ENCODE measurements at places on chromosomes 3 and 15.
A peak's percentile ranks its signal among the peaks of the same experiment; 100 is the strongest.

DNA sequence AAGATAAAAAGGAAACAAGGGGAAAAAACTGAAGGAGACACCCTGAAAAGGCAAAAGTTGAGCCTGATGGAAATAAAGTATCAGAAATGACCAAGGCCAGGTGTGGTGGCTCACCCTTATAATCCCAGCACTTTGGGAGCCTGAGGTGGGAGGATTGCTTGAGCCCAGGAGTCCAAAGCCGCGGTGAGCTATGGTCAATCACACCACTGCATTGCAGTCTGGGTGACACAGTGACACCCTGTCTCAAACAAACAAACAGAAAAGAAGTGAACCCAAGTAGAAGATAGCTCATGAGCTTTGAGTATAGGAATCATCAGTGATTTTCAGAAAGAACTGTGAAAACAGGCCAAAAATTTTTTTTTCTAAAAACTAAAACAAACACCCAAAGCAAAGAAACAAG lies 26.4 kb upstream of the TBC1D23 start:
- DNase-seq = no peak

DNA sequence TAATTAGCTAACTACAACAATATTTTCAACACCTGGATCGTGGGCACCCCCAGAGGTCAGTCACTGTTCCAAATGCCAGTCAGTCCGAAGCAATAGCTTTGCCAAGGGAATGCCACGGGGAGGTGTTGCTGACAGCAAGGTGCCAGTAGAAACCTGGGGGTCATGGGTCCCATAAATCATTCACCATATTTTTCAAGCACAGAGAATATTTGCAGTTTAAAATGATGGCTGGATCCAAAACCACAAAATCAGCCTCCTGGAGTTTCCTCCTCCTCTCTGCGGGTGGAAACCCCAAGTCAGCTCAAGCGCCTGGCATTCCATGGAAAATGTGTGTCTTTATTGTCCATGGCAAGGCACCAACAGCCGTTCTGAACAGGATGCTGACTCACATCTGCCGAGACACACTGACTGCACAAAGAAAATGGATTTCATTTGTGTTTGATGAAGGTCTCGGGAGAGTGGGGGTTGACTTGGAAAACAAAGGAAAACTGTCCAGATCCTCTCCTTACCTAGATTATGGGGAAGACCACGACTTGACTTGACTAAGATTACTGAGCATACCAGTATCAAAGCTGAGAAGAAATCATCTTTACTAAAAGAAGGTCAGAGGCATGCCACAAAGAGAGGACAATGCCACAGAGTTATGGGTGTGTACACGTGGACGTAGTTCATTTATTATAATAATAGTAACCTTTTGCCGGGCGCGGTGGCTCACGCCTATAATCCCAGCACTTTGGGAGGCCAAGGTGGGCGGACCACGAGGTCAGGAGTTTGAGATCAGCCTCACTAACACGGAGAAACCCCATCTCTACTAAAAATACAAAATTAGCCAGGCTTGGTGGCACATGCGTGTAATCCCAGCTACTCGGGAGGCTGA lies 26.4 kb downstream of the ANXA2 start:
- no peak for DNase-seq

DNA sequence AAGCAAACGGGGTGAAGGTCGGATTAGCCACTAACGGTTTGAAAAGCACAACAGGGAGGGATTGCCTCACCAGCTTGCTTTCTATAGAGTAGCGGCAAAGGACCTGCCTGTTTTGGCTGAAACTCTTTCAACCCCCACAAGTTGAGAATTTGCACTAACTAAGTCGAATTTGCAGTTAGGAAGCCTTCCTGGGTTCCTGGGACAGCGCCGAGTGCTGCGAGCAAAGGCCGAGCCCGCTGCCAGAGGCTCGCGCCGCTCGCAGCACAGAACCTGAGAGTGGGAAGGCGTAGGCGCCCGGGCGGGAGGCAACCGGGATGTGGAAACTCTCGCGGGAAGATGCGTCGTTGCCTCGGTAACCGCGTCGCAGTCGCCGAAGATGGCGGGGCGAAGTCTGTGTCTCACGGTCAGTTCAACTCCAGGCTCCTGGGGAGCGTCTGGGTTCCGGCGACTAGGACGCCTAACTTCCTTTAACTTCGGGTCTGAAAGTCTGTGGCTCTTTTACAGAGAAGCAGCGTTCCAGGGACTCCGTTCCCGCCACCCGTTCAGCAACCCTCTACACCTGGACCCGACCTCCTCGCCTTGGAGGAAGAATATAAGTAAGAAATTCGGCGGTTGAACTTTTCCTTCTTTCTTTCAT lies at the start of gene TEX9:
TEX9 (plus strand) TSS at position 352 of the 637 bp plus-strand sequence; CDS start at position 377, 25 bp downstream.
- peak; percentile 27 for DNase-seq

GRCh38 chr15:89383365-89384175 lies 48.9 kb upstream of the POLG start:
- no peak for DNase-seq

DNA sequence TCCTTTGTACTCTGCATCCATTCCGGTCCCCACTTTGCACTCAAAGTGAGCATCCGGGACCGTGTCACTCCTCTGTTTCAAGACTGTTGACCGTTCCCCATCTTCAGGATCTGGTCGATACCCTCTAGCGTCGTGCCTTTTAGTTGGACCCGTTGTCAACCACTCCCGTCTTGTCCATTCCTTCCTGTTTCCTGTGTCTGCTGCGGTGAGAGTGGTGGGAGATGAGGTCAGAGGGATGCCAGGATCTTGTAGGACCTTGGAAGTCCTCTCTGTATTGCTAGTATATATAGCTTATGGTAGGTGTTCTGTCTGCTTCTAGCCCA lies 624 bp downstream of the BRK1 start:
- DNase-seq = no peak

DNA sequence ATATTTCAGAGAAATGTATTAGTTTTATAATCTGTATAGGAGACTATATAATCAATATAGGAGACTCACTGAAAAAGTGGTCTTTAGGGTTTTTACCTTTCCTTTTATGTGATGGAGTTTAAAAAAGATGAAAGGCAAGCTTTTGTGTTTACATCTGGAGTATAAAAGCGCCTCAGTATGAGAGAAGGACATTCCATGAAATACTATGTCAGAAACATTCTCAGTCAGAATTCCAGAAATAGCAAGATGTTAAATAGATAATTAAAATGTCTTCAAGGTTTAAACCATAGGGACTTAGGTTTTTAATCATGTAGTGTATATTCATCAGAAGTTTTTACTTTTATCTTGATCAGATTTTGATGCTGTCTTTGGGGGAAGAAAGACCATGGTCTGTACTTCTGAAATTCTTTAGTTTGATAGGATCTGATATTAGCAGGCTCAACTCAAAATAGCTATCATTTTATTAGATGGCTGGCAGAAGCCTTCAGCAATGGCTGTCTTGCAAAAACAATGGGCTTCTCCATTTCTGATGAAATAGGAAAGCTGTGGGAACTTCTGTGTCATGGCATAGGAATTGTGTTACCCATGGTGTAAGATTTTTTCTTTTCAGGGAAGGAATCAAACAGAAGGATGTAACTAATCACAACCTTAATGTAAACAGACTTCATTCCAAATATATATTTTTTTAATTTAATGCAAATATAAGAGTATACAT lies 209.6 kb upstream of the PLSCR5 start:
- DNase-seq = no peak

DNA sequence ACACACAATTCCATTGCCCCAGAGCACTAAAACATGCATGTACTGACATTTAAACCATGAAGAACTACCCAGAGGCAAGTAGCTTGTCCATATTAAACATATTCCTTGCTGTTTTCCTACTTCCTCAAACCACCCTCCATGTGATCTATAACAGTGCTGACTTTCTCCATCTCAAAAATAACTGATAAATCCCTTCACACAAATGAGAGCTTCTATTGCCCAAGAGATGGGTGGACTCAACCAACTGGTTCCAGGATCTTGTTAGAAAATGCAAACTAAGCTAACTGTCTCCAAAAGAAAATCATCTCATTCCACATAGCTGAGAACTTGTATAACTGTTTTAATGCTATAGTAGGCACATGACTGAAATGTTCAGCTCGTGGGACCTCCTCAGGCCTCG lies 29.6 kb downstream of the DCLK3 start:
- DNase-seq = no peak

- DNase-seq = no peak
Measured at GRCh38 chr3:193229851-193230420, 11.1 kb upstream of the PLAAT1 start.

DNA sequence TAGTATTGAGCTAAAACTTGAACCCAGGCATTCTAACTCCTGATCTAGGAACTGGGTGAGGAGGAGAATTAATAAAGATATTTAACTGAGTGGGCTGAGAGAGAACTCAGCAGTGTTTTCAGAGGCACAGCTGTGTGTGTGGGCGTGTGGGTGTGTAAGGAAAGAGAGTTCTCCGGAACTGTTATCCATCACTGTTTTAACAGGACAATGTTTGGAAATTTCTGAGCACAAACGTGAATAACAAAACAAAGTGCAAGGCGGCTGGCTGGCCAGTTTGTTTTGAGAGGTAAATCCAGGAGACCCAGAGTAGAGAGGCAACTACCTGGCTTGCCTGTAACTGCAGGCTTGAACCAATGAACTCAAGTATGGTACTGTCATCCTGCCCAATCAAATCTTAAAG lies 5.0 kb upstream of the PTPN9 start:
- no peak for DNase-seq

Measured in stimulated activated naive CD4-positive, alpha-beta T cell (primary cell).